Stimulated activated CD8-positive, alpha-beta memory T cell treated with anti-CD3 and anti-CD28 coated beads, Interleukin-7, amount 100 ng/mL, for 4 hours (primary cell): ENCODE measurements at places on chromosomes 1 and 21.

GRCh38 chr21:22679207-22679606 is 1681.0 kb downstream of the NCAM2 start:
- DNase-seq: no peak

- DNase-seq: no peak
These were observed 75.3 kb upstream of the ARTN start for GRCh38 chr1:43858324-43858723.

GRCh38 chr21:37342046-37342632 is 24.4 kb upstream of the DYRK1A start:
- no peak for DNase-seq

- no peak for DNase-seq
These were observed 25.0 kb upstream of the BCL9 start for GRCh38 chr1:147516157-147516917.

DNA sequence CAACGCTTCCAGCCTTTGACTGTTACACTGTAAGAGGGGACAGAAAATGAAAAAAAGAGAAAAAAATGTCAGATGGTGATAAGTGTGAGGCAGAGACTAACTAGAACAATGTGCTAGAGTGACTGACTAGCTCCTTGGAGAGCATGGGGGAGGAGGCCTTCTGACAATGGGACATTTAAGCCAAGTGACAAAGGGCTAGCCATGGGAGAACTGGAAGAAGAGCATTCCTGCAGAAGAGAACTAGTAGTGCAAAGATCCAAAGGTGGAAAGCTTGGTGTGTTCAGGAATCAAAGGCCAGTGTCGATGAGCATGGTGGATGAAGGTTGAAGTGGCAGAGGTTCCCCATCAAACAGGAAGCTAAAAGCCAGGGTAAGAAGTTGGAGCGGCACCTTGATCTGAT is 25.8 kb downstream of the STYXL2 start:
- no peak for DNase-seq

DNA sequence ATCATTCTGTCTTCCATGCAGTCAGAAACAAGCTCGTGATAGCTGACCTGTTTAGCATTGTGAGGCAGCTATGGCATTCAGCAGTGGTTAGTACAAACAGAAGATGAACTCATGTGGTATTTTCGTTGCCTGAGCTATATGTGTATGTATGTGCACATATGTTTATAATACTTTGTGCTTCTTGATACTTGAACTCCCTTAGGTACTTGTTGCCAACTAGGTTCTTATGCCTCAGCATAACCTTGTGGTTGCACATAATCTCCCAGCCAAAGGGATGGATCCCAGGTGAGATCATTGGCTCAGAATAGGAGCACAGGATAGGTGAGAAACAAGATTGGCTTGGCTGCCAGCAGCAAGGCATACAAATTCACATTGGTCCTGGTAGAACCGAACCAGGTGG is 86.1 kb downstream of the VPS26C start:
- DNase-seq: no peak
